Activated naive CD4-positive, alpha-beta T cell treated with anti-CD3 and anti-CD28 coated beads, Interleukin-2, amount 50 U/mL, for 16 hours (primary cell): ENCODE measurements at places on chromosomes 5 and 9.

- DNase-seq, result no peak
Measured at GRCh38 chr9:20996809-20997208, 34.6 kb downstream of the HACD4 start.

GRCh38 chr5:173733831-173734501 lies 117.5 kb upstream of the BOD1 start:
- DNase-seq, result no peak

DNA sequence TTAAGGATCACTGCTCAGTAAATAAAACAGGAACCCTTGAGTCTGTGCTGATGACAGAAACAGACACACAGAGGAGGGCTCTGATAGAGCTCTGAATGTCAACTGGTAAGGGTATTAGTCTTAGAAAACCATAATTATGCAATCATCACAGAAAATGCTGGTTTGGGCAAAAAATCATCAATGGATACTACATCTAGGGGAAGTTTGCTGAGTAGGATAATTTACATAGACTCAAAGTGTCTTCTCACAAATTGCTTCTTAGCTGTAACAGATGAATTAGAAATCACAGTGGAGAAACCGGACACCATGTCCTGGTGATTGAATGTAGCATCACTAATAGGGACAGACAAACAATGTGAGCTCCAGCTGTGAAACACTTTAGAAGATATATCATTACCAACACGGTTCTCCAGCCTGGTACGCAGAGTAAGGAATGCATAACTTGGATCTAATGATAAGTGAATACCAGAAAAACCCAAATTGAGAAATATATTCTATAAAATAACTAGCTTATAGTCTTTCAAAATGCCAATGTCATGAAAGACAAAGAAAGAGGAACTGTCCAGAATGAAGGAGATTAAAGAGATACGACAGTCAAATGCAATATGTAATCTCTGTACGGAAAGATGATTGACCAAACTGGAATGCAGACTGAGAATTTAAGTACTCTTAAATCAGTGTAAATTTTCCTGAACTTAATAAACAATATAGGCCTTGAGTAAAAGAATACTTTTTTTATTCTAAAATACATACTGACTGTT lies 17.3 kb downstream of the CHD1 start:
- no peak for DNase-seq

- no peak for DNase-seq
Measured at GRCh38 chr9:133304158-133304470, 29.1 kb upstream of the ABO start.

- no peak for DNase-seq
Measured at GRCh38 chr9:93111001-93111370, 15.0 kb downstream of the CARD19 start.

DNA sequence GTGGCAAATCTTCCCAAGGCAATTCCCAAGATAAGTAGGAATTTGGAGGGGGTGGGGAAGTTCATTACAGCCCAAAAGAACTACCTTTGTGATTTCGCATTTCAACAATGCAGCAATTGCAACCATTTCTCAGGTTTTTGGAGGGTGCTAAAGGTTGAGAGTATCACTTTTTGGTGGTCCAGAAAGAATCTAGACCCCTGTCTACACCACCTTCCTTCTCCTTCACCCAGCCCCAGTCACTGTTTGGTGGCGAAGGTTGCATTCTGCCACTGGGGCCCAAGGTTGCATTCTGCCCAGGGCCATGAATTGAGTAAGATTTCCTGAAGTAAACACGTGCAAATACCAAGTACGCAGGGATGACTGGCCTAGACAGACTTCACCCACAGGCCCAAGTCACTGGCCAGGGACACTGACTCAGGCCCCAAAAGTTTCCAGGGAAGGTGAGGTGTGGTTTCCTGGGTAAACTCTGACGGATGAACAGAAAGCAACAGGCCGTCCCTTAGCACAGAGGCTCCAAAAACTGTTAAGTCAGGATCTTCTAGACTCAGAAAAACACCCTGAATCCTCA lies 5.7 kb downstream of the PDE6A start:
- no peak for DNase-seq

DNA sequence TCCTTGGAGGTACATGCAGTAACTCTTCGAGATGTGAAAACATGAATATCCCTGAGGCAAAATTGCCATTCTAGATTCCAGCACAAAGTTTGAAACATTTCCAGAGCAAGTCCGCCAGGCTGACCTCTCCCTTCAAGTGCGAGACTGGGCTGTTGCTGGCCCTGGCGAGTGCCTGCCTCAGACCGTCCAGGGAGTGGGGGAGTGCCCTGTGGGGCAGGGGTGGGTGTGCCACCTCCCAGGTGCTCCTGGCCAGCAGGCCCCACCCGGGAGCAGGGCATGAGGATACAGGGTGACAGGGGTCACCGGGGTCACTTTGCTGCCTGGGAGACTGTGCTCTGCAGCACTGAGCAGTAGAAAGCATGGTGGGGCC lies 199.9 kb downstream of the AOPEP start:
- no peak for DNase-seq

DNA sequence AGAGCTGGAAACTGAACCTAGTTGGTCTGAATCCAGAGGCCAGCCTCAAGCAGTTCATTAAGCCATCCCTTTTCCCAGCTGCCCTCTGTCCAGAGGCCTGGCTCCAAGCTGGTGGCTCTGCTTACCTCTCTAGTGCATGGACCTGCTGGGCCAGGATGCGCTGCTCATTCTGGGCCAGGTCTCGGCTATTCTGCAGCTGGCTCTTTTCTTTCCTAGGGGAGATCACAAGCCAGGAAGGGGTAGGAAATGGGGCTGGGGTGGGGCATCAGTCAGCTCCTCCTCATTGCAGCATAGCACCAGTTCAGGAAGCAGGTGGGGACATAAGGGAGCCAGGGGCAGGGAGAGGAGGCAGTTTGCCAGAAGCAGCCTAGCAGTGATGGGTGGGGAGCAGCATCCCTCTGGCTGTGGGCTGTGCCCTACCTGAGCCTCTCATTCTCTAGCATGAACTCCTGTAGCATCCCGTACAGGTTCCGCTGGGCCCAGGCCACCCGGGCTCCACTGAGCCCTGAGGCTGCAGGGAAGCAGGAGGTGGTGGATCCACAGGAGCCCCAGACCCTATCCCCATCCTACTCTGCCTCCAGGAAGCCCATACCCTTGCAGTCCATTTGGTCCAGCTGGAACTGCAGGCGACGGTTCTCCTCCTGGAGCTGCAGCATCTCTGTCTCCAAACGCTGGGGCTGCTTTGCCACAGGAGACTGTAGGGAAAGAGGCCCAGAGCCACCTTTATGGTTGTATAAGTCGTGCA lies 5.2 kb downstream of the KIF12 start:
- no peak for DNase-seq

DNA sequence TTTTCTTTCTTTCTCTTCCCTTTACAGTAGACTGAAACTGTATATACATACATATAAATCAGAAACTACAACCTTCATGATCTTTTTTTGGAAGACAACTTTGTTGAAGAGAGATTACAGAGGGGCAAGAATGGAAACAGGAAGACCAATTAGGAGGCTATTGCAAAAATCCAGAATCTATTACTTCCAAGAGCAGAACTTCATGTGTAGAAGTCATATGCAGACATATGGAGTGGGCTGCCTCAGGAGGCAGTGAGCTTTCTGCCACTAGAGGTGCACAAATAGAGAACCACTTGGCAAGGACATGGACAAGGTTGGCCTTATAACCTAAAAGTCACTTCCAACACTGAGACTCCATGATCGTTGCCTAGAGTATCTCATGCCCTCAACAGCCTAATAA lies 157.8 kb upstream of the NR4A3 start:
- DNase-seq, result no peak

GRCh38 chr5:110549301-110549700 lies 177.2 kb downstream of the TMEM232 start:
- DNase-seq, result no peak

- DNase-seq, result peak; percentile 25
Measured at GRCh38 chr5:68279984-68280383, 64.4 kb downstream of the PIK3R1 start.

- DNase-seq, result no peak
Measured at GRCh38 chr9:86322973-86323644, 31.1 kb downstream of the TUT7 start.
